Spleen (tissue), 13 donors: ENCODE measurements at places on chromosomes 6 and 20. TPM values are rescaled to one million over a fixed set of nuclear protein-coding genes. Genes with fewer than 3 reads are reported as not detected.
A peak's percentile ranks its signal among the peaks of the same experiment; 100 is the strongest.

- no peak for DNase-seq
These were observed 33.9 kb upstream of the MBOAT1 start for GRCh38 chr6:20246125-20246524.

- DNase-seq: no peak
These were observed 91.7 kb downstream of the RNF182 start for GRCh38 chr6:14016432-14016831.

Gene ZBTB46
- 4.7 TPM for polyA plus RNA-seq

GRCh38 chr6:121670511-121670910 is 235.1 kb downstream of the GJA1 start:
- no peak for DNase-seq

DNA sequence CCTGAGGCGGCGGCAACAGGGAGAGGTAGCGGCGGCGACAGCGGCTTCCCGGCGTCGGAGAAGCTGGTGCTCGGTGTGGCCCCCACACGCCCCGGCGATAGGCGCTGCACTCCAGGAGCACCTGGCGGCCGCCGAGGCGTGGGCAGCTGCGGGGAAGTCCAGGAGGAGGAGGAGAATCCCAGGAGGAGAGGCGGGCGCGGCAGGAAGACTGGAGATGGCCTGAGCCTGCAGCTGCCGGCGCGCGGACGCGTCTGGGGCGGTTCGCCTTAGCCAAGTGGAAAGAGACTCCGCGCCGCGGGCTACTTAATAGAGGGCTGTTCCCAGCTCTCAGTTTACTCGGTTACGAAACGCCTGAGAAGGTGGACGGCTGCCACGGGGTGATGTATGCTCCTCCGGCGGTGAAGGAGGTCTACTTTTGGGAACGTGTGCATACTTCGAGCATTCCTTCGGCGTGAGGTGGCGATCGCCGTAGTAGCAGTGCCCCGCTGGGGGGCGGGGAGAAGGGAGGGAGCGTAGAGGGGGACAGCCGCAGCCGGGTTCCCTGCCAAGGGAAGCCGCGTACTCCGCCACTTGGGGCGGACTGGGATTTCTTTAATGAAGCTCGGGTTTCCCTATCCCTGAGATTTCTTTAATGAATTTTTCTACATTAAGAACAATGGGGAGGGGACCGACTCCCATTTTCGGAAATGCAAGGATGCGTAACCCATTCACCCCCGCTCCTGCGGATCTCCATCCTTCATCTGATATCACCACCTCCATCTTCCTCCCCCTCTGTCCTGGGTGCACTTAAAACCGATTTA is at the start of gene COL12A1:
TSS of gene COL12A1 (minus strand) at position 278 of the 800 bp plus-strand sequence. CDS start 3,261 bp downstream, outside the sequence.
- peak; percentile 81 for DNase-seq
